ENCODE measurements at places on chromosomes 16 and 17. TPM values are rescaled to one million over a fixed set of nuclear protein-coding genes. Genes with fewer than 3 reads are reported as not detected.

The KIFC3 gene
- 59.5 TPM for polyA plus RNA-seq

The TBX4 gene
- polyA plus RNA-seq: 0.23 TPM

The C17orf113 gene
- 4.5 TPM for polyA plus RNA-seq

The CCDC78 gene
- 3.9 TPM for polyA plus RNA-seq

The ABCA8 gene
- 1.3 TPM for polyA plus RNA-seq

The NGFR gene
- 7.3 TPM for polyA plus RNA-seq

The BRICD5 gene
- 11.6 TPM for polyA plus RNA-seq

The LDHD gene
- polyA plus RNA-seq: 7.1 TPM

The USP43 gene
- 6.0 TPM for polyA plus RNA-seq

The CDH11 gene
- 204 TPM for polyA plus RNA-seq

The SKA2 gene
- polyA plus RNA-seq: 75.8 TPM

The ZG16 gene
- 0.07 TPM for polyA plus RNA-seq

The SSTR5 gene
- 0.29 TPM for polyA plus RNA-seq

The CALB2 gene
- polyA plus RNA-seq: 0.95 TPM

The HNF1B gene
- 113 TPM for polyA plus RNA-seq

The GPRC5B gene
- polyA plus RNA-seq: 93.4 TPM

The SNAI3 gene
- polyA plus RNA-seq: 0.89 TPM

The C1QTNF8 gene
- polyA plus RNA-seq: not detected

The CSH1 gene
- not detected for polyA plus RNA-seq

The CHST4 gene
- polyA plus RNA-seq: 0.28 TPM

The TPSB2 gene
- 0.24 TPM for polyA plus RNA-seq

The ABCA10 gene
- polyA plus RNA-seq: 2.0 TPM

The OTOP2 gene
- not detected for polyA plus RNA-seq

The SOX9 gene
- 21.8 TPM for polyA plus RNA-seq

The SPNS2 gene
- 45.8 TPM for polyA plus RNA-seq

The KRT32 gene
- not detected for polyA plus RNA-seq

The BIRC5 gene
- polyA plus RNA-seq: 23.0 TPM

The SDR42E2 gene
- 0.19 TPM for polyA plus RNA-seq

The CCL5 gene
- polyA plus RNA-seq: 1.5 TPM

The TBX2 gene
- 90.2 TPM for polyA plus RNA-seq

The KRT34 gene
- not detected for polyA plus RNA-seq

The KRTAP16-1 gene
- polyA plus RNA-seq: not detected

All from left renal cortex interstitium (tissue), 4 donors.